Foreskin fibroblast (primary cell): ENCODE measurements at places on chromosomes 4 and X.

GRCh38 chr4:152661649-152662048, 18.1 kb downstream of the TMEM154 start:
- DNase-seq, result no peak

GRCh38 chrX:32998776-32999175, 212.6 kb downstream of the DMD start:
- no peak for DNase-seq

GRCh38 chr4:15874671-15875070, 63.9 kb downstream of the FGFBP1 start:
- no peak for DNase-seq

DNA sequence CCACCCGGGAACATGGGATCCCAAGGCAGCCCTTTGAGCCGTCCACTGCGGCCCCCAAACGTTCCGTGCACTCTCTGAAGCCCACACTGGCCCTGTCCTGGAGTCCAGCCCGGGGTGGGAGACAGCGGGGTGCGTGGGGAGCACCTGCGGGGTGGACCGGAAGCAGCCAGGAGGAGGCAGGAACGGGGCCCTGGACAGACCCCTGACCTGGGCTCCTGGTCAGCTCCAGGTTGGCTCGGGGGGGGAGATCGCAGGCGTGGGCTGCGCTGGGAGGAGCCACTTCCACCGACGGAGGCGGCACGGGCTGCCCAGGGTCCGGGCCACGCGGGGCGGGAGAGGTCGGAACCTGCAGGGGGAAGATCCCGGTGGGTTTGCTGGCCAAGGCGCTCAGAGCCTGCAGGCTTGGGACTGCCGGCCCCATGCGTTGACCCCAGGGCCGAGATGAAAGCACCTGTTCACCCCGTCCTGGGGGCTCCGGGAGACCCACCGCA, 5.7 kb upstream of the PLCXD1 start:
- DNase-seq, result no peak

DNA sequence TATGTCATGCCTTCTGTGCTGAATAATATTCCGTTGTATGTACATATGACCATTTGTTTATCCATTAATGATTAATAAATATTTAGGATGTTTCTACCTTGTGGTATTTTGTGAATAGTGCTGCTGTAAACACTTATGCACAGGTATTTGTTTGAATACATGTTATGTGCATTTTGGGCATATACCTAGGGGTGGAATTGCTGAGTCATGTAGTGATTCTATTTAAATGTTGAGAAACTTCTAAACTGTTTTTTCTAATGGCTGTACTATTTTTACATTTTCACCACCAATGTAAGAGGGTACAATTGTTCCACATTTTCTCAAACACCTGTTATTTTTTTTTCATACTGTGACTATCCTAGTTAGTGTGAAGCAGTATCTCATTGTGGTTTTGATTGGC, 1318.6 kb downstream of the TECRL start:
- DNase-seq, result no peak

DNA sequence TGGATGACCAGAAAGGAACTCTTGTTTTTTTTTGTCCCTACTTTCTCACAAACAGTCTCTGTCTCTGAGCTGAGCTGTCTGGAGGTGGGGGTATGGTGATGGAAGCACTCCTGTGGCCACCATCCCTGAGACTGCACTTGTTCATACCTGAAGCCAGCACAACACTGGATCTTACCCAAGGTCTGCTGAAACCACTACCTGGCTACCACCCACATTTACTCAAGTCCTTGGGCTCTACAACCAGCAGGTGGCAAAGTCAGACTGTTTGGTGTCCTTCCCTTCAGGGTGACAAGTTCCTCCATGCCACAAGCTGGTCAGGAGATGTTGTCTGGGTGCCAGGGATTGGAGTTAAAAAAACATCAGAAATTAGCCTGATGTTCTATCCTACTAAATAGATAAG, 89.7 kb downstream of the NEXMIF start:
- DNase-seq, result no peak

GRCh38 chr4:75034523-75034922, 101.6 kb downstream of the PARM1 start:
- DNase-seq, result no peak

DNA sequence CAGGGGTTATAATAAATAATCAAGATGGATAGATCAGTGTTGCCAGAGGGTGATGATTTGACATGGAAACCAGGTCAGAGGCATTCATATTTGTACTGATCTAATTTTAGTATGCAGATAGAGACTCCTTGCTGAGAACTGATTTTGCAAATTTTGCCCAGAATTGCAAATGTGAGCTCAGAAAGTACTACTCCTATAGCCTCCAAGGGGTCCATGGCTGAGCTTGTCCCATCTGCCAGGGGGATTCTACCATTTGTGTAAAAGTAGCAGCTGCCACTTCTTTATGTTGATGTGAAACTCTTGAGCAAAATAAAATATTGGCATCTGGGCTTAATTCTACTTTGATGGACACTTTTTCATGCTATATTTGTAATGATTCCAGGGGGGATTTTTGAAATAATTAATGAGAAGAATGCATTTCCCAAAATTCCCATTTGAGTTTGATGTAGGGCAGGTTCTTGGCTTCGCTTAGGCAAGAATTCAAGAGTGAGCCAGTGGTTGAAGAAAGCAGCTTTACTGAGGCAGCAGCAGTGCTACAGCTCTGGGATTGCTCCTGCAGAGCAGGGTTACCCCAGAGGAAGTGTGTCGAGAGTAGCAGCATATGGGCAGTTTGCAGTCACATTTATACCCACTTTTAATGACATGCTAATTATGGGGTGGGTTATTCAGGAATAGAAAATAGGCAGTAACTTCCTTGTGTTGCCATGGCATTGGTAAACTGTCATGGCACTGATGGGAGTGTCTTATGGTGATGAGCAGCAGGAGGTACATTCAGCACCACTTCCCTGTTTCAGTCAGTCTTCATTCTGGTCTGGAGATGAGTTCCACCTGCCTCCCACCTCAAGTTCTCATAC, 38.7 kb upstream of the DCLK2 start:
- DNase-seq, result no peak

DNA sequence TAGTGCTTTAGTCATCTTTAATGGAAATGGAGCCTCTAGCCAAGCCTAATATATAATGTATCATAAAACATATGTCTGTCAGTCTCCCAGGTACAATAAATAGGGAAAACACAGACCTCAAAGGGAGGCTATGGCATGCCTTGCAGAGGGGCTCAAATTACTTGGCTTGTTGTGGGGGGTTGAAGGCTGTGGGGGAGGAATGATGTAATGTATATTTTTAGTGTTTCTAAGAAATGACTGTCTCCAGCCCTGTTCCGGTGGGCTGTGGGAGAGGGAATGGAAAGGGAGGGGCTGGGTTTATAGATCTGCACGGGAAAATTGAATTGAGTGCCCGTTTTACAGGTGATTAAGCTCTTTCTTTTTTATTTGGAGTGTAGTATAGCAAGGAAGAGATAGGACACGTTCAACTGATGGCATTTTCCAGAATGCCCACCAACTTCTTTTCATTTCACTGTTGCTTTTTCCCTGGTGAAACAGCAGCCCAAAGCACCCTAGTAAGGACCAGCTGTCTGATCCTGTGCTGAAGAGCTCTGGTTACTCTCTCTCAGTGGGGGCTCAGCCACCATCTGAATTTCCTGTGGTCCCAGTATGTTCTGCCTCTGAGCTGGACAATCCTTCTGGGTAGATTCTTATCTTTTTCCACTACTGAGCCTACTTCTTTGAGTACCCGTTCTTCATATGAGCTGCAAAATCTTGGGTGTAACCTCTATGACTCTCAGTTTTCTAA, 220.7 kb upstream of the CASK start:
- DNase-seq, result no peak

- no peak for DNase-seq
These were observed 1.2 kb upstream of the CCNG2 start for GRCh38 chr4:77155631-77156452.

DNA sequence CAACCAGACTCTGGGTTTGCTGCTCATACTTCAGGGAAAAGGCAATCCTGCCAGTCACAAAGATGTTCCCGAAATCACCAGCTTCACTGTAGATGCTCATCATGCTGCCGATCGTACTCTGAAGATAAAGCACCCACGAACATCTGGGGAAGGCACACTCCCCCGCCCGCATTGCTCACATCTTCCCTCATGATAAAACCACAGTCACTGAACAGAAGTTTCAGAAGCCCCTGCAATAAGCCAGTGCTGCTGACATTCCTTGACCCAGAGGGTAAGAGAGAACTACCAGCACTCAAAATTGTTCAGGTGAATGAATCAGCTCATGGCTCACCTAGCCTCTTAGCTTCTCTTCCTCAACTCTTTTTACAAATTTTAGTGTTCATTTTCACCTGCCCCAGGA, 43.1 kb downstream of the SRPX2 start:
- no peak for DNase-seq

DNA sequence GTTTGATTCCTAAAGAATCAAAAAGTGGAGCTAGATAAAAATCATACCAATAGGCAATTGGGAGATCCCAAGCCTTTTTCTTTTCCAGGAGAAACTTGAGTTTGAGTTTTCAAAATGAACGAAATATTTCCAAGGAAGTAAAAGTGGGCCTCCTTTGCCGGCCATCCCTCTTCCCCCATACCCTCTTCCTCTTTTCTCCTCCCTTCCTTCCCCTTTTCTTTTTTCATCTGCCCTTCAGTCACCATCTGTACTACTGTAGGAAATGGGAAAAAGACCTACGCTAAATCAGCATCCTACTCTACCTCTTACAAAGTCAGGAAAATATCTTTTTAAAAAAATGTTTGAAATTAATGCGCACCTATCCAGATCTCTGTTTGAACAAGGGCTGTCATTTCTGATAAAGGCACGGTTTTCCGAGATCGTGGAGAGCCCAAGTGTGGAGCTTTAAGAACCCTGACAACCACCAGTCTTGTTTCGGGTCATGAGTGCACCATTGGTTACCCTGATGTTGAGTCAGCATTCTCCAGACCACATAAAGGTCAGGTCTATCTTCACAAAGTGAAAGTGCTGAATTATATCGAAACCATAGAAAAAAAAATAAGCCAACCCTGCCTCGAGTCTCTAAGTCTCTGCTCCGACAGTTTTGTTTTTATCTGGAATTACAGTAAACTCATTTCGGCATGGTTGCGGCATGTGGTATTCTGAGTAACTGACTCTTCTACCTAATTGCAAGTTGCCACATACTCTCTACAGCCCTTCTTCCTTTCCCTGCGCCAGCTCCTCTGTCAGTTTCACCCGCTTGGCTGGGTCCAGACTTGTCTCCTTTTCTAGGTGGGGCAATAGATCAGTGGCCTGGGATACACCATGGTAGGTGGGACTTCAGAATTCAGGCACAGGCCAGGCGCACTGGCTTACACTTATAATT, 140.2 kb upstream of the KLF3 start:
- DNase-seq, result no peak

- DNase-seq, result peak; percentile 56
These were observed 167.8 kb downstream of the ZNF330 start for GRCh38 chr4:141388481-141388880.

GRCh38 chr4:17020451-17020850, 122.0 kb upstream of the LDB2 start:
- DNase-seq, result no peak

GRCh38 chr4:54940996-54941865, 184.2 kb downstream of the KDR start:
- no peak for DNase-seq

- no peak for DNase-seq
These were observed 179.6 kb downstream of the SLC4A4 start for GRCh38 chr4:71518283-71518989.

DNA sequence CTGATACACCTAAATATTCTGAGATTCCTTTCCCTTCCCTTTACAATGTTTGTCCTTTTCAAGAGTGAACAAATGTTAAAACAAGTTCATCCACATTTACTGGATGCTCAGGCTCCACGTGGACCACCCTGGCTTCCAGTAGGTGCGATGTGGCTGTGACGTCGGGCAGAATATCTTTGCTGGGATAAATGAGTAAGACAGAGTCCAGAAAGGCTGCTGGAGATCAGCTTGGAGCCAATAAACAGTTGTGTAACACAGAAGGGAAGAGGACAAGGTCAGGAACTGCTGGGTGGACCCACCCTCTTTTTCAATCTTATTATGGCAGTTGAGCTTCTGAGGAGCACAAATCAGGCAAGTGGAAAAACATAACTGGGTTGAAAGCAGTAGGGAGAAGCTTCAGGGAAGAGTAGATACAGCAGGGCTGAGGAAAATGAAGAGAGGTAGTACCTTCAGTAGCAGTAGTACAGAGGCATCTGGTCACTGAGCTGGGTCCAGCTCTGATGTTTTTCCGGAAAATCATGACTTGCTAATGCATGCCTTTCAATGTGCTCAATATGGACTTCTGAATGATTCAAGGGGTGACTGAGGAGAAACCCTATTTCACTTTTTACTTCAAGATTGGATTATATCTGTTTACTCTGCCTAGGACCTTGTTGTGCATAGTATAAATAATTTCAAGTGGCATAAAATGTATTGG, 171.8 kb upstream of the MAD2L1 start:
- no peak for DNase-seq

DNA sequence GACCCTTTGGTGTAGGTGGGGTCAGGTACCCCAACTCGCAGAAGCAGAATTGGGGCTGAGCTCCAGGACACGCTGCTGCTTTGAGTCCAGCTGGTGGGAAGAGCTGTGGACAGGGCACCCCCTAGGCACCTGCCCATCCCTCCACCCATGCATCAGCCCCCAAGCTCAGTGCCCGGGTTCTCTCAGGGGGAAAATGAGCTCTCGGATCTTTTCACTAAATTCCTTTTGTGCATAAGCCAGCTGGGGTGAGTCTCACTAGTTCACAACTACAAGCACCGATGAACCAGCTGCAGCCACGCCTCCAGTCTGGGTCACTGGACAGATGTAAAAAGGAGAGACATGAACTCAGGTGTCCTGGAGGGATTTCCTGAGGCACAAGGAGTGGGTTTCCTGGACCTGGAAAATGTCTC, 286.8 kb downstream of the CRLF2 start:
- DNase-seq, result no peak

DNA sequence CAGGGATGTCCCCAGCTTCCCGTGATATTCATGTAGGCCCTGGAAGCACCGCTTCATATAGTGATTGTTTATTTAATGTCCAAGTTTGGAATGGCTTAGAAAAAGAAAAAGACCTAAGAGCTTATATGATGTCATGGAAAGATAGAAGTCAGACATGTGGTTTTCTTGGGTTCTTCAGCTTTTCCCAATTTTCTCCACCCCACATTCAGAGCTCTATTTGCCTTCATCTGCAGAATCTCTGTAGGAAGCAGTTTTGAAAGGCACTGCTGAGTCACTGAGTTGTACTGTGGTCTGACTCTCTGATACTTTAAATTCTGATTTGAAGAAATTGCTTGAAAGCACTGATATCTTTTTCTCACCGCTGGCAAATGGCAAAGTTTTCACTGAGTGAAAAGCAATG, 120.6 kb upstream of the EDNRA start:
- peak; percentile 83 for DNase-seq

DNA sequence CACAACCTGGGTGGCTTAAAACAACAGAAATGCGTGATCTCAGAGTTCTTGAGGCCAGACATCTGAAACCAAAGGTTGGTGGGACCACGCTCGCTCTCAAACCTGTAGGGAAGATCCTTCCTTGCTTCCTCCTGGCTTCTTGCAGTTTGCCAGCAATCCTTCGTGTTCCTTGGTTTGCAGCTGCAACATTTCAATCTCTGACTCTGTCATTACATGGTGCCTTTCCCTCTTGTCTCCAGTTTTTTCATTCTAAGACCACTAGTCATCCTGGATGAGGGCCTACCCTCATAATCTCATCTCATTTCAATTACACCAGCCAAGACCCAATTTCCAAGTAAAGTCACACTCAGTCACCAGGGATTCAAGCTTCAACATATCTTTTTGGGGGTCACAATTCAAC, 388.0 kb downstream of the GPM6A start:
- DNase-seq, result no peak
